ENCODE measurements at places on chromosomes 1 and 21. TPM values are rescaled to one million over a fixed set of nuclear protein-coding genes. Genes with fewer than 3 reads are reported as not detected.

PDPN gene
- total RNA-seq = not detected

CYP4Z1 gene
- not detected for total RNA-seq

AMY1C gene
- total RNA-seq = not detected

LDLRAP1 gene
- 27.5 TPM for total RNA-seq

UBE2U gene
- not detected for total RNA-seq

RBP7 gene
- not detected for total RNA-seq

All from T-helper 2 cell treated with Interferon-gamma antibody and Interleukin-4, amounts not matched to agents 100 ng/mL and 5 ng/mL, for 36 hours (primary cell).